ENCODE measurements at places on chromosomes 1 and 21.
A peak's percentile ranks its signal among the peaks of the same experiment; 100 is the strongest.

DNA sequence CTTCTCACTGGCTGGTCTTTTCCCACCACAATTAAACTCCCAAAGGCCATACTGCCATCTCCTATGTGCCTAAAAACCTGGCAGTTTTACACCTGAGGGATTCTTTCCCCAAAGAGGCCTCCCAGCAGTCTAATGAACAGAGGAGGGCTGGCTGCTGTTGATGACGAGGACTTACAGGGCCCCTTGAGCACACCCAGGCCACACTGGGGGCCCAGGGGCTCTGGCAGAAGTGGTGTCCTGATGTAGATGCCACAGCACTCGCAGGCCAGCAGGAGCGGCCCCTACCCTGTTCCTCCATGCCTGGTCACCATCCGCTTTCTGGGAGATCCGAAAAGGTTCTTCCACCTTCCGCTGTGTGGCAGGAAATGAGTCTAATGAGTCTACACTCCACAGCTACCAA lies 24.2 kb downstream of the POFUT2 start:
- DNase-seq: no peak

DNA sequence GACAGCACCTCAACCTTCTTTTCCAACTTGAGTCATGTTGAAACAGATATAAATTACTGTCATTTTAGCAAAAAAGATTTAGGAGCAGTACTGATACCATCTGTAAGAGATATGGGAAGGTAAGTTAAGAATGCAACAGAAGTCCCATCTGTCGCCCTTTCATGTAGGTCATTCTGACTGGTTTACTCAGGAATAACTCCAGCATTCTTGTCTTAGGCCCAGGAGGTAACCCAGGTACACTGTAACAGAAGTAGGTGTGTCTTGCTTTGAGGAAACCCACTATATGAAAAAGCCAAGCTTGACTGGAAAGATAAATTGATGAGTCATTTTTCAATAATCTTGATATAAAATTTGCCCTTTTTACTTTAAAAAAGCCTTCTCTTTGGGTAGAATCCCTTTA lies 35.4 kb downstream of the PGM1 start:
- no peak for DNase-seq

- DNase-seq: no peak
These were observed 67.9 kb upstream of the PUM1 start for GRCh38 chr1:31133368-31133767.

DNA sequence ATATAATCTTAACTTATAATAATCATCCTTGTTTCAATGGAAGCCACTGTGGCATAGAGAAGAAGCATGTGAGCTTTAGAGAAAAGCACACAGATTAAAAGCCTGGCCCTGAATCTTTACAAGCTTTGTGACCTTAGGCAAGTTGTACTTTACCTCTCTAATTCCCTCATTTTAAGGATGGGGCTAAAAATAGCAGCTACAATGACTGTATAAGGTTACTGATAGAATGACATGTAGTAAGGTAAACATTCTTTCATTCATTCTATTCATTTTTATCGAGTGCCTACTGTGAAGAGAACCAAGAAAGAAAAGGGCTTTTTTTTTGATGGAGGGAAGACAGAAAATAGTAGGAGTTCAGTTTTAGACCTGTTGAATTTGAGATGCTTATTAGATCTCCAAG lies 25.6 kb downstream of the CDKN2C start:
- DNase-seq: peak; percentile 77

GRCh38 chr1:204669579-204669978 lies 16.0 kb downstream of the LRRN2 start:
- DNase-seq: no peak

GRCh38 chr1:219337588-219337987 lies 163.9 kb downstream of the LYPLAL1 start:
- DNase-seq: no peak

DNA sequence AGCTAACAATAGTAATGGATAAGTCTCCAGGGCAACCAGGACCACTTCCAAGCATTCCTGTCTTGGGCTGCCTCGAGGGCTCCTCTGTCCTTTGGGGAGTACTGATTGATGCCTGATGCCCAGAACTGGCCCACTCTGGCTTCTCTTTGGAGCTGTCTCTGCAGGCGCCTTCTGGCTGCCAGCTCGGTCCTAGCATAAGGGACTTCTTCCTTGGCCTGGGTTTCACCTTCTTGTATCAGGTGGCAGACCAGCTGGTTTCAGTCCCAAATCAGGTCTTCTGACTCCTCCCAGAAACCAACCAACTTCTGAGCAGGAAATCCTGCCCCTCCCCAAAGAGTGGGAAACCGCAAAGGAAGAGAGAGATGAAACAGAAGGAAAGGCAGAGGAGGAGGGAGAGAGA lies 10.6 kb downstream of the G0S2 start:
- no peak for DNase-seq

GRCh38 chr1:178652506-178653490 lies 72.2 kb upstream of the RALGPS2 start:
- no peak for DNase-seq

- no peak for DNase-seq
These were observed 4.4 kb upstream of the TTC34 start for GRCh38 chr1:2805801-2806430.

DNA sequence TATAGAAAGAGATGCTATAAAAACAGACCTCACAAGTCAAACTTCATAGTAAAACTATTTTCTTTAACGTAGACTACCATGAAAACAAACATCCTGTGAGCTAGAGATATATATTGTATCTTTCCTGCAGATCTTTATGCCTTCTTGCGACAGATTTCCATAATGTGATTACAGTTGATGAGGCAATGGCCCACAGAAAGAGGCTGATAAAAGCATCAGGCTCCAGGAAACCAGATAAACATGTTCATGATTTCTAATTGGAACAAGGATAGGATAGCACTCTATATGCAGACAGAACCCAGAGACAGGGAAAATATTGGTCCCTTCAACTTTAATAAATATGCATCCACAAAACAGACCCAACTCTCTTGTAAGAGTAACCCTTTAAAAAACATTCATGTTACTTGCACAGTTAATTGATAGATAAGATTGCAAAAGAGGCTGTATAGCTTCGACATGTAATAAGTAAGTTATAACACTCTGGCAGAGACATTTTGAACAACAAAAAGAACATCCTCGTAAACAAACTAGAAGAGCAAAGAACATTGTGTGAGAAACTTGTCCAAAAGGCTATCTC lies 329.4 kb downstream of the AGBL4 start:
- DNase-seq: no peak

- no peak for DNase-seq
These were observed 24.7 kb downstream of the INAVA start for GRCh38 chr1:200919386-200919785.

GRCh38 chr21:39686646-39687468 lies 58.1 kb upstream of the IGSF5 start:
- no peak for DNase-seq

GRCh38 chr1:5459839-5460610 lies 532.2 kb downstream of the NPHP4 start:
- DNase-seq: no peak

GRCh38 chr1:240976685-240977084 lies 364.7 kb upstream of the GREM2 start:
- DNase-seq: no peak

DNA sequence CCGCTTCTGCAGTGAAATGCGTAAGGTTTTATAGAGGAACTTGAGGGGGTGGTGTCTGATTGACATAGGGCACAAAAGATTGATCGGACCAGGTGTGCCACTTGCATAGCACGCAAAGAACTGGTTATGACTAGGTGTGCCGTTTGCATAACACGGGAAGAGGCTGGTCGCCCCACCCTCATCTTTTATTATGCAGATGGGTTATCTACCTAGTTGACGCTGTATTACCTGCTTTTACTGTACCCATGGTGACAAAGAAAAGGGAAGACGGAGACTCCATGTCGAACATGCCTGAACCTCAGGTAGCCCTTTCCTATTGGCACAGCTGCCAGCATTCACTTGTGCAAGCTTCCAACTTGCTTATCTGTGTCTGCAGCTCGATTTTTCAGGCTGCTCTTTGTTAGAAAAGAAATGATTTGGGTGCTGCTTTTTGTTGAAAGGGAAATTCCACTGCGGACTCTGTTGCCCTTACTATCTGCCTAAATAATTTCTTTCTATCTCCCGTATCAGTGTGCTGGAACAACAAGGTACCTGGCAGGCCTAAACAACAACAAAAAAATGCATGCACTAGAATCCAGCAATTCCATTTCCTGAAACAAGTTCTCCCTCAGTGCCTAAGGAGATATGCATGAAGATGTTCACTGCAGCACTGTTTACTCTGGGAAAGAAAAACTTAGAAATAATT lies 194.4 kb upstream of the KAZN start:
- no peak for DNase-seq

GRCh38 chr1:184650177-184650866 lies 104.3 kb downstream of the EDEM3 start:
- DNase-seq: no peak

GRCh38 chr1:9004031-9004699 lies 22.1 kb downstream of the SLC2A7 start:
- DNase-seq: no peak

- DNase-seq: no peak
These were observed 109.1 kb downstream of the SPATA6 start for GRCh38 chr1:48362901-48363300.

GRCh38 chr1:109880971-109881894 lies 29.4 kb upstream of the CSF1 start:
- no peak for DNase-seq

- DNase-seq: no peak
These were observed 72.2 kb downstream of the OSBPL9 start for GRCh38 chr1:51689075-51689440.

GRCh38 chr1:11842154-11843041 lies 5.2 kb downstream of the NPPA start:
- DNase-seq: peak; percentile 63

DNA sequence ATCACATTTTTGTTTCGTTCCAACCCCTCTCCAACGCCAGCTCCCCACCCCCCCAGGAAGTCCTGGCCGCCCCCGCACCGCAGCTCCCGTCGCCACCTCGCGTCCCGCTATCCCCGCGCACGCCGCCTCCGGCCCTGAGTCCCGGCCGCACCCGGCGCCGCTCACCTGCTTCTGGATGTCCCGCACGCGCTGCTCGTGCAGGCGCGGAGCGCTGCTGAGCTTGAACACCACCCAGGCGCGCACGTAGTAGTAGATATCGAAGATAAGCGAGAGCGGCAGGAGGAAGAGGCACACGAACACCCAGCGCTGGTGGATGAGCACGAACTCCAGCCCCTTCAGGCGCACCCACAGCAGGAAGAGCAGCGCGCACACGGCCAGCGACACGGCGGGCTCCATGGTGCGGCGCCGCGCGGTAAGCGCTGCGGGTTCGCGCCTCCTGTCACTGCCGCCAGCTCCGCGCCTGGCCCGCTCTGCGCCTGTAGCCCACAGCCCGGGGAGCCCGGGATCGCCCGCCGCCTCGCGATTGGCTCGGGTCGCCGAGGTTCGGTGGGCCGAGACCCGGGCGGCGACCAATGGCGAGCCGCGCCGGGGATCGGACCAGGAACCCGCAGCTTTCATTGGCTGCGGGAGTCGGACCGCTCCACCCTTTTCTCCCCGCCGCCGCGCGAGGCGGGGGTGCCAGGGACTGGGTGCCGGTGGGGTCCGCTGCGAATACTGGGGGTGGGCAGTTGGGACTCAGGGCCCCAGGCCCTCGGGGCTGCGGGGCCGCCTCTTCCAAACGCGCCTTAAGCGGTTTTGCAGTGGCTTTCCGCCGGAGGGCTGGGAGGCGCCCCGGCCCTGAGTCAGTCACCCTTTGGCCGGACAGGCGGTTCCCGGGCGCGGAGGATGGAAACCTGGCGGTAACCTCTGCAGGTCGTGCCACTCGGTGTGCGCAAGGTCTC lies at the start of gene DHCR24:
Gene DHCR24, minus strand, starts transcription at position 472 of the 941 bp plus-strand sequence. Its CDS starts 76 bp downstream, at position 396.
- DNase-seq: peak; percentile 92

DNA sequence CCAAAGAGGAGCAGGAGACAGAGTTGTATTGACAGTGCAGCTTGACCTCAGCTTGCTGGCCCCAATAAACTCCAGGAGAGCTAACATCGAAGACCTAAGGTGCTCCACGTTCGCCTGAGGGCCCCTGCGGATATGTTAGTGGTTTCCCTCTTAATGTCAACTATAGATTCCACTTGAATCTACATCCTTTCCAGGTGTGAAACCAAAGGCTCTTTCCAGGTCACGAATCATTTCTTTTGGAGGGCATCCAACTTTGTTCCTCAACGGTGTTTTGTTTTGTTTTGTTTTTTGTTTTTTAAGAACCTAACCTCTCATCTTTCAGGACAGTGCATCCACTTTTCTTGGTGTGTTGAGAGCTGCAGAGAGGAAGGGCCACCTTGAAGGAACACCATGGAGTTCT lies 267.6 kb upstream of the SGIP1 start:
- DNase-seq: peak; percentile 89

GRCh38 chr1:30929135-30929889 lies 20.8 kb upstream of the SDC3 start:
- peak; percentile 33 for DNase-seq

DNA sequence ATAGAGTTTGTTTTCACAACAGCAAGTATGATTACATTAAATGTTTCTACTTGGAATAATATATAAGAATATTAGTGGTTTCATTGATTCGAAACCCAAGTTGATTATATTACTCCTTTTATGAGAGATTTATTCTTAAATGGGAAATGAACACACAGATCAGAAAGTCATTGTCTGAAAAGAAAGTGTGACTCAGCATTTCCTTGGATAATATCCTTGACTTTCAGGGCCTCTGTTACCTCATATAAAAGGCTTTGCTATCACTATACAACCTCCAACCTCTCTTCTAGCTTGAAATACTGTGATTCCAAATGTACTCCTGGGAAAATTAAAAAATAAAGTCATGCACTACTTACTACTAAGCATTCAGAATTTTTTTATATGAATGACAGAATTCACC lies 295.3 kb upstream of the LYPLAL1 start:
- no peak for DNase-seq

Measured in NCI-H345 (cell line).